ENCODE measurements at places on chromosomes 13 and 19.

- no peak for DNase-seq
These were observed 125.4 kb upstream of the ABCC4 start for GRCh38 chr13:95426631-95427030.

- no peak for DNase-seq
These were observed 10.1 kb downstream of the FAM98C start for GRCh38 chr19:38412961-38413360.

GRCh38 chr19:13796301-13797057 lies 1.2 kb downstream of the ZSWIM4 start:
- DNase-seq = peak; percentile 96

DNA sequence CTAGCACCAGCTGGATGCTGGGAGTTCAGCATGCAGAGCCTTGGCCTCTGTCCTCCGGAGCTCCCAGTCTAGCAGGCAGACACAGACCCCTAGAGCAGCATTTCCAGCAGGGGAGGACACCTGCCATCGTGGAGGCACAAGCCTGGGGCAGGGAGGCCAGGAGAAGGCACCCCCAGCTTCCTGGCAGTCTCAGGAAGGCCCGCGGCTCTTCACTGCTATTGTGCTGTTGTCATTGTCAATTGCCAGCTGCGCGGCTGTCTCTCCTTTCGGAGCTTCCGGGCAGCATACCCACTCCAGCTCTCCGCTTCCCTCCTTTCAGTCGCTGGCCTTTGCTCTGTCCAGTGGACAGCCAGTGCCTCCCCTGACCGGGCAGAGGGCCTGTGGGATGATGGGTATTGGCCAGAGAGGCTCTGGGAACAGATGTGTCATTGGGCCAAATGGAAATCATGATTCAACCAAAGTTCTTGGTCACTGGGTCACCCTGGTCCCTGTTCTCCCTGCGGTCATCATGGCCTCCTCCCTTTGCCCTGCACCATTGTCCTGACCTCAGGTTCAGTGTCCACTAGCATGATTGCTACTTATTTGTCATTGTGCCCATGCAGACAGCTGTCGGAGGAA lies 93.0 kb downstream of the SLC7A1 start:
- DNase-seq = no peak

DNA sequence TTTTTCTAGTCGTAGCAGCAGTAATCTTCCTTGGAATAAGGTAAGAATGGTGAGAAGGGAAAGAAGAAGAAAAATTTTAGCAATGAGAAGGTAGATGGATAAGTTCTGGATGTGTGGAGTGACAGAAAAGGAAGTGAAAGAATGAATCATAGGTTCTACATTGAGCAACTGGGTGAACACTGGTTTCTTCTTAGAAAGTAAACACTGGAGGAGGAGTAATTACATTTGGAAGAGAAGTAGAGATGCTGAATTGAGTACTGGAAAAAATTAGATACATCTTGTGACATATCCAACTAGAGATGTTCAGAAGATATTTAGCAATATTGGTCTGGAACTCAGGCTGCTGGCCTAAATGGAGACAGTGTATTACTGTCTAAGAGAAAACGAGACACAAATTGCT lies 148.5 kb downstream of the GPC5 start:
- DNase-seq = no peak

DNA sequence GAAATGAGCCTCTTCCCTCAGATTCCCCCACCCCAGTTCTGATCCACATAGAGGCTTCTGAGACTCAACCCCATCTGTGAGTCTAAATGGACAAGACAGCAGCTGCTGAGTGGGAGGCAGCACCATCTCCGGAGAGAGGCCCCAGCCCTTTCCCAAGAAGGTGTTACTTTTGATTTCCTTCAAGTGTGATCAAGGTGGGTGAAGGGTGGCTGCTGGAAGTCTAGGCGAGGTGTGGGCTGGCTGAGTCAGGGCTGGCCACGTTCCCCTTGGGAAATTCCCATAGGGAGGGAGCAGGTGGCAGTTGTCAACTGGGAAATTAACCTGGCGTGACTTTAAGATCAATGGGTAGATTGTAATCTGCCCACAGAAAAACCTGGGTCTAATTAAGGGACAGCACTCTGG lies 148.0 kb downstream of the FOXO1 start:
- DNase-seq = no peak

- DNase-seq = no peak
These were observed 207.3 kb downstream of the DLEU7 start for GRCh38 chr13:50636007-50636704.

DNA sequence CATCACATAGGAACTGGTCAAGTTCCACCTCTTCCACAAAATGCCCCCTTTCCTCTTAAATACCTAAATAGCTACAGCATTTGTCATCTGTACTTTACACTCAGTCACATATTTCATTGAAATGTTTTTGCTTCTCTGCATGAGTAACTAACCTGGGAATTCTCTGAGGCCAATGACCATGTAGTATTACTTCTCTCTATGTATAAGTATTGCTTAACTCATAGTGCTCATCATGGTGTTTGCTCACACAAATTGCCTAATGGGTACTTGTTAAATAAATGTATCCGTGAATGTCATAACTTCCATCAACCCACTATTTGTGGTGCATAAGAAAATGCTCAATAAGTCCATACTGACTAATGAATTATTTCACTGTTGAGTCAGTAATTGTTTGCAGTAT lies 115.5 kb downstream of the FGF14 start:
- peak; percentile 99 for DNase-seq

DNA sequence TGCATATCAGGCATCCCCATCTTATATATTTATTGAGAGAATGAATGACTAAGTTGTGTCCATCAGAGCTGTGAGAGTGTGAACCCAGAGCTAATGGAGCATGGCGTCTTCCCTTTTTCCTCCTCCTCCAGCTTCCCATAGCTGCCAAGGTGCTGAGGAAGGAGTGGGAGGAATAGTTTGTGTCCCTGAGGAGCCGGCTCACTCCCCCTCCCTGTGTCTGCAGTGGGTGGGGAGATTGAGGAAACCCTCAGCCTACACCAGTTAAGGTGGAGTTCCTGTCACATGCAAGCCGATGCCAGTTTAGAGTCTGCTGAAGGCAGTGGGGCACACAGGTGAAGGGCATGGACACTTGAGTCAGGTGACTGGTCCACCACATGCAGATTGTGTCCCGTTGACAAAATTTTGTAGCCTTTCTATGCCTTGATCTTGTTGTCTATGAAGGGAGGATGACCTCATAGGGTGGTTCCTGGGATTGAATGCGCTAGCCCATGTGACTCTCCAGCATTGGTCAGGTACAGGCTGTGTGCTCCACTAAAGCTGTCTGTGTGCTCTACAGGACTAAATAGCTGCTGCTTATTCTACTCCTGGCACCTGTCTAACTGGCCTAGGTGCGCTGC lies 47.6 kb upstream of the GPI start:
- DNase-seq = no peak

DNA sequence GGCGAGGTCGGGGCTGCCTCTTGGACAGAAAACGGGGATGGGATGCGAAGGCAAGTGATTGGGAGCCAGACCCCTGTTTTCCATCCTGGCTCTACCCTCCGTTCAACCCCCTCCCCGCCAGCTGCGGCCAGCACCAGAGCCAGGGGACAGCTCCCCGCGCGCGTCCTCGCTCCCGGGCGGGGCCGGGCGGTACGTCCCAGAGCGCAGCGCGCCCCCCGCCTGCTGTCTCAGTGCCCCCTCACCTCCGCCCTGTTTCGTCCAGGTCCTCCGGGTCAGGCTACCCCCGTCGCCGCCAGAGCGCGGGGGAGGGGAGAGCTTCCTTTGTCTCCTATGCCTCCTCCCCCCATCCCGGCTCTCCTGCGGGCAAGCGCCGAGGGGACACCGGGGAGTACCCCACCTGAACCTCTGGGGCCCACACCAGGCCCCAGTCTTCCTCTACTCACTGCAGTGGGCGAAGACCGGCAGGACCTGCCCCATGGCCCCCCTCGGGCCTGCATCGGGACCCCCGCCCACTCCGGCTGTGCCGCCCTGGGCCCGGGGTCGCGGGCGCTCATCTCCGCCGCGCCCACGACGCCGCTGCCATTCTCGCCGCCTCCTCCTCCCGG lies 396 bp downstream of the RTN2 start:
- DNase-seq = peak; percentile 4
